GF-D8 (cell line): ENCODE measurements at places on chromosomes 5 and 9.

- DNase-seq = no peak
Observed at GRCh38 chr5:150299571-150300327, 3.0 kb downstream of the ARSI start.

DNA sequence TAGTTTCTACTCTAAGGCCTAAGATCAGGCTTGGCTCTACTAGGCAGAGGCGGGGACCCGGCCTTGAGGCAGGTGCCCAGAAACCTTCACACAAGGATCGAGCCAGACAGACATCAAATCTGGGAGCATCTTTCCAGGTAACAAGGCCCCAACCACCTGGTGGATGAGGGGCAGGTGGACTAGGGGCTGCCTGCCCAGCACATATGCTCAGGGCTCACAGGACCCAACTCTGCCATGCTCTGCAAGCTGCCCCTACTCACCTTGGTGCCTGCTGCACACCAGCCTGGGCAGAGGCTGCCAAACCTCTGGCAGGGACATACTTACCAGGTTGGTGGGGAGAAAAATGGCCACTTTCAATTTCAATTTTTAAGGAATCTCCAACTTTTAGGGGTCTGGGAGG, 2.2 kb upstream of the ZNF618 start:
- DNase-seq = no peak

GRCh38 chr5:164244-164643, 27.1 kb upstream of the LRRC14B start:
- DNase-seq = no peak

GRCh38 chr5:137040641-137041340, 458.3 kb downstream of the SPOCK1 start:
- DNase-seq = no peak

DNA sequence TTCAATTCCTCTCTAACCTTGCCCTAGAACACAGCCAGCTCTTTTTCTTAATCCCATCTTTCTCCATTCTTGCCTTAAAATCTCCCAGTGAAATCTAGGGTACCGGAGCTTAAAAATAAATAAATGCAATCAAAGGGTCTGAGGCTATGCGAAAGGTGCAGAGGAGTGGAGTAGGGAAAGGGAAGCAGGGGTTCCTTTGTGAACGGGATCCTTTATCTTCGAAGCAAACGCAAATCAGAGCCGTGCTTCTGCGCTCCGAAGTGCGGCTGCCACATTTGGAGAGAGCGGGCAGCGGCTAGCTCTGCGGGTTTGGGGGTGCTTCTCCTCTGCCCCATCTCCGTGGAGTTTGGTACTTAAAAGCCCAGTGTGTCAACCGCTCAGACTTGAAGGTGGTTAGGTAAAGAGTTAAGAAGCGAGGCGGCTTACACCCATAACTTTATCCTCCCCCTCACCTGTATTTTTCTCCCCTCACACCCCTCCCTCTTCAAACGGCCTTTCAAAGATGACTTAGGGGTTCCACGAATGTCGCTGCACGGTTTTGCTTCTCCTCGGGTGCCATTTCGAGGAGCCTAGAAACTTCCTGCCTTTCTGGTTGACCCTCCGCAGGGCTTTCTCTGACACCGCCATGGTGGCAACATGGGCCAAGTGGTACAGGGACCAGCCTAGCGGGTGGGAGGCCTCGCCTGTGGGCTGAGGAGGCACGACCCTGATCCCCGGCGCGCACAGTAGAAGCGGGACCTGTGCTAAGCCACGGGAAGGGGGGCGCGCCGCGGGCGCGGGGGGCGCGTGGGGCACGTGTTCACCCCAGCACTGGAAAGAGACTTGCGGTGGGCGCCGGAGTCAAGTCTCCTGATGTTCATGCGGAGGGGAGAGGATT, 31.7 kb upstream of the NFIB start:
- DNase-seq = no peak

DNA sequence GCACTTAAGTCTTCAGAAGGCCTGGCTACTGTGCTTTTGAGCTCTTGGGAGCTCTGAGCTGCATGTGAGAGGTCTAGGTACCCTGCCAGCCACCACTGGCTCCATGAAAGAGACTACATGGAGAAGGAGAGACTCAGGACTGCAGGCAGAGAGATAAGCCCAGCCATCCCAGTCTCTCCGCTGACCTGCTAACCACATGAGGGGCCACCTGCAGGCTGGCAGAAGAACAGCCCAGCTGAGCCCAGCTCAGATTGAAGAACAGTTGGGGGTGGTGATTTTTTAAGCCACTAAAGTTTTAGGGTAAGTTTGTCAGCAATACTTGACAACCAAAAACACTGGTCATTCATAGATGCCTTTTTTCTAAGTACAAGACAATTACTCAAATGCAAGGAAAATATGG, 205.0 kb upstream of the PRDM9 start:
- DNase-seq = no peak

GRCh38 chr5:134245101-134245604, 19.3 kb upstream of the PPP2CA start:
- DNase-seq = no peak

- no peak for DNase-seq
Observed at GRCh38 chr5:88144219-88145001, 124.2 kb downstream of the TMEM161B start.

- DNase-seq = no peak
Observed at GRCh38 chr5:141477815-141478214, 2.0 kb downstream of the PCDHGC3 start.

GRCh38 chr9:136275655-136276429, 28.1 kb downstream of the CCDC187 start:
- DNase-seq = no peak

- DNase-seq = no peak
Observed at GRCh38 chr5:95900383-95900958, 61.2 kb downstream of the ELL2 start.

DNA sequence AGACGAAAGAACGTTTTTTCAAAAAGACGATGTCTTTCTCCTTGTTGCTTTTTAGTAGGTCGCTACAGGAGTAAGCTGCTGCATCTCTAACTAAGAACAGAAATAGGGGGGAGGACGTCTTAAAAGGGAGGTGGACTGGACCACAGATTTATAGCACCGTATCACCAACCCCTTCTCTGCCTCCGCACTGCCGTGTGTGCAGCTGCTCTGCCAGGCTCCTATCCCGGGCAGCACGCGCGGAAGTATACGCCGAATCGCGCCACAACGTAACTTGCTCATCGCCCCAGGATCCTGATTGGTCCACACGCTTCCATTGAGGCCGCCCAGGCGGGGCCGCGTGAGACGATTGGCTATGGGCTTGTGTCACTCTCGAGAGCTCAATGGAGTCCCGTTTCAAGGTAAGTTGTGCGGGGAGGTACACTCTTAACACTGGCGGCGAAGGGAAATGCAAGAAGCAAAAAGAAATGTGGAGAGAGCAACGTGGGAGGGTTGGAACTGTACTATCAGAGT, at the start of gene ELAVL2:
Gene ELAVL2, minus strand, starts transcription at position 121 of the 510 bp plus-strand sequence. CDS start 64,006 bp downstream, outside the sequence.
- DNase-seq = no peak

DNA sequence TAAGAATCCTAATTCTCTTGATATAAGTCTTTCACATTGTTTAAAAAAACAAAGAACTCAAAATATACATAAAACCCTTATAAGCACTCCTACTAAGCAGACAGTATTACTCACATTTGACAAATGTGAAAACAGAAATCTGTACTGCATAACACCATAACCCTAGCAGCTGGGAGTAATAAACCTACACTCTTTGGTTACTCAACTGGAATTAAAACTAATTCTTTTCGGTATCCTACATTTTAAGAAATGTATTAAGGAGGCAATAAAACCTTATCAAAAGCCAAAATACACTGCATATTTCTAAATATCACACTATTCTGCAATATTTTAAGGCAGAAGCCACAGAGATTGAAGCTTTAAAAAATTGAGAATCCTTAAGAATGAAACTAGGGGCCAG, 6.8 kb downstream of the AUH start:
- DNase-seq = no peak

- no peak for DNase-seq
Observed at GRCh38 chr5:72599519-72600370, 92.5 kb upstream of the ZNF366 start.

DNA sequence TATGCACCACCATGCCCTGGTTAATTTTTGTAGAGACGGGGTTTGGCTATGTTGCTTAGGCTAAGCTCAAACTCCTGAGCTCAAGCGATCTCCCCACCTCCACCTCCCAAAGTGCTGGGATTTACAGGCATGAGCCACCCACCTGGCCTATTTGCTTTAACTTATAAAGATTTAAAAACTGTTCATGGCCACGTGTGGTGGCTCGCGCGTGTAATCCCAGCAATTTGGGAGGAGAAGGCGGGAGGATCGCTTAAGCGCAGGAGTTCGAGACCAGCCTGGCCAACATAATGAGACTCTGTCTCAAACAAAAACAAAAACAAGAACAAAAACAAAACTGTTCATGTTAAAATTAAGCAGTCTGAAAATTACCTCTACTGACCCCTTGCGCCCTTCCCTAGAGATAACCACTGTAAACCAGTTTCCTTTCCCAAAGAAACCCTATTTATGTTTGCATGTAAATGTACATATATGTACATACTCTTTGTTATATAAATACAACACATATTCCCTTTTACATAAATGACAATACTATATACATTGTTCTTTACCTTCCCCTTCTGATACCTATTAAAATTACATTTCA, 1.5 kb downstream of the AK6 start:
- DNase-seq = no peak

GRCh38 chr5:135063511-135064234, 29.6 kb upstream of the PITX1 start:
- no peak for DNase-seq

GRCh38 chr5:107011605-107012004, 659.1 kb downstream of the EFNA5 start:
- no peak for DNase-seq

GRCh38 chr9:33418090-33418489, 15.7 kb upstream of the AQP7 start:
- DNase-seq = no peak

- DNase-seq = no peak
Observed at GRCh38 chr9:133257465-133257956, 17.5 kb downstream of the ABO start.

- no peak for DNase-seq
Observed at GRCh38 chr9:137052293-137052692, 1.6 kb downstream of the ENTPD2 start.

DNA sequence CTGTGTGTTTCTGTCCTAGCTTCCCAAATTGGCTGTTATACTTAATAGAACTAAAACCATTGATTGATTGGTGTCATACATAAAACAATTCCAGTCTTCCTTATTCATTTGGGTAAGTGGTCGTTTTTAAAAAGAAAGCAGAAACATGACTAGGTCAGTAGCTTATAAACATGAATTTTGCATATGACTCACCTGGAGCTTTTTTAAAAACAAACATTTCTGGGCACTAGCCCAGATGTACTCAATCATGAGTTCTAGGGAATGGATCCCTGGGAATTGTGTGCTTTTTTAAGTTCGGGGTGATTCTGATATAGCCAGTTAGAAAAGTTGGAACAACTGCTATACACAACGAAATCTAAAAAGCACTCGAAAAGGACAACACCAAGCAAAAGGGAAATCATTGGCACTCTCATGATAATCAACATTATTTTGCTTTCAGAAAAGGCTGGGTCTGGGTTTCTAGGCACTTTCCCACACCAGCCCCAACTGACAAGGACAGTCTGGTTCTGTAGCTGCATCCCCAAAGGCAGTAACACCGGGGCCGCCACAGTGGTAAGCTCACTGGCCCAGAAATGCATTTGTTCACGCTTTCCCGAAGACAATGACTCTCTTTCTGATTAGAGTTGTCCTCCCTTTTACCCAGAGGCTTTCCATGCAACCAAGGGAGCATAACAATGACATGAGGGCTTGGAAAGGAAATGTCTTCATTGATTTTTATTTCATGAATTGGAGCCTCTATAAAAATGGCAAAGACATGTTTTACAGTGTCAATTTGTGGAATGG, 664.9 kb upstream of the WWC1 start:
- no peak for DNase-seq

GRCh38 chr9:100206899-100207298, 107.9 kb downstream of the INVS start:
- no peak for DNase-seq

- DNase-seq = no peak
Observed at GRCh38 chr9:112382501-112383364, 2.8 kb downstream of the HSDL2 start.

GRCh38 chr9:136974817-136975535, 2.3 kb upstream of the PTGDS start:
- no peak for DNase-seq
